NCI-H1930 (cell line): ENCODE measurements at places on chromosomes 2 and 18.

DNA sequence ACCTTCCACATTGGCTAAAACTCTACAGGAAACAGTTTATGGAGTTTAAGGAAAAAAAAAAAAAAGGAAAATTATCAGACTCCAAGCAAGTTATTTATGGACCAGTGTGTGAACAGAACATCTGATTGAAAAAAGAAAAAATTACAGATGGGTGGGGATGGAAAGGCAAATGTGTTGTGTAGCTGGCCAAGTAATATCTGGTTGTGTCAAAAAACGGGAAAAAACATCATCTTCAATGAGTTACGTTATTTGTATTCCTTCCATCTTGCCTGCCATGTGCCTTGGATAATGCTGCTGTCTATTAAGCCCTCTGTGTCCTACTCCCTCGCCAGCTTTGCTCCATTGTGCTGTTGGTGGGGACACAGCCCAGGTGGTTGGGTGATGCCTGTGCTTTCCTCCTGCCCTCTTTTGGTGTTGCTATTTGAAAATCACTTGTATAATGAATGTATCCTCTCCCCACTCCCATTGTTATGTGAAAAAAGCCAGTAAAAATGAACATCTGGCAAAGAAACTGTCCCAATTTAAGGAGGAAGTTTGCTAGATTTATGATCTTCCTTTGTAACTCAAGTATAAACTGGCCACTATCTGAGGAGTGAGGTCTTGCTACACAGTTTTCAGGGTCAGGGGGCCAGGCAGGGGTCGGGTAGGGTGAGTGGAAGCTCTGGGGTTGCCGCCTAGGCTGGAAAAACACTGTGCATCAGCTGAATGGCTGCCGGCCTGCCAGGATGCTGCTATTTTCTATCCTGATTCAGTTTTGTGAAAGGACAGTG is 155.9 kb downstream of the FMNL2 start:
- no peak for DNase-seq

DNA sequence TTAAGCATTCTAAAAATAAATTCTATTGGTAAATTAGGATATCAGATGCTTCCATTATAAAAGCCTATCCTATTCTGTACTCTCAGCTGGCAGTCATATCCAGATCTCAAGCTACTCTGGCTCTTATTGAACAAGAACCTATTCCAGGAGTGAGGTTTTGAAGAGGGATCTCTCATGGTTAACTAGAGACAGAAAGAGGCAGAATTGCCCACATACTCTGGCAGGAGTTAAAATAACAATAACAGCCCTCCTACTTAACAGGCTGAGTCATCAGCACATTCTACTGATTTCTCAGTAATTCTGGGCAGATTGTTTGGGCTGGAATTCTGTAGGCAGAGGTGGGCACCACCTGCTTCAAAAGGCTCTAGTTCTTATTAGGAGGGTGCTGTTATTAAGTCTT is 142.0 kb upstream of the UNC80 start:
- DNase-seq = no peak

- no peak for DNase-seq
Observed at GRCh38 chr18:12769644-12770440, 67.0 kb downstream of the PSMG2 start.

DNA sequence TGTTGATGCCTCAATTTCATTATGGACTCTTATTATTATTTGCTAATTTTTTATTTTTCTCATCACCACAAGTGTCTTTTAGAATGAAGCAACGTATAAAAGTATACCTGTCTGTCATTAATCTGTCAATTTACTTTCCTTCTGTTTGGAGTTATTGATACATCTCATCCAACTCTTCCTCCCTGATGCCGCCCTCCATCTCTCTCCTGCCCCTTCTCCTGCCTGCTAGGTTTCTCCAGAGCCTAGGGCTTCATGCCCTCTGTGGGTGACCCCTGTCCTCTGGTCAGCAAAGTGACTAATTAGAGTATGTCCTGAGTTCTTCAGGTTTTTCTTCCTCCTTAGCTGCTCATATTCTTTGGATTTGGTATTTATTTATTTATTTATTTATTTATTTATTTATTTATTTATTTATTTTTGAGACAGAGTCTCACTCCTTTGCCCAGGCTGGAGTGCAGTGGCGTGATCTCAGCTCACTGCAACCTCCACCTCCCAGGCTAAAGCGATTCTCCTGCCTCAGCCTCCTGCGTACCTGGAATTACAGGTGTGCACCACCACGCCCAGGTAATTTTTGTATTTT is 162.5 kb upstream of the MYCN start:
- no peak for DNase-seq

GRCh38 chr2:204089574-204089973 is 153.0 kb downstream of the ICOS start:
- no peak for DNase-seq

- DNase-seq = no peak
Observed at GRCh38 chr2:113876503-113877387, 13.1 kb upstream of the ACTR3 start.

DNA sequence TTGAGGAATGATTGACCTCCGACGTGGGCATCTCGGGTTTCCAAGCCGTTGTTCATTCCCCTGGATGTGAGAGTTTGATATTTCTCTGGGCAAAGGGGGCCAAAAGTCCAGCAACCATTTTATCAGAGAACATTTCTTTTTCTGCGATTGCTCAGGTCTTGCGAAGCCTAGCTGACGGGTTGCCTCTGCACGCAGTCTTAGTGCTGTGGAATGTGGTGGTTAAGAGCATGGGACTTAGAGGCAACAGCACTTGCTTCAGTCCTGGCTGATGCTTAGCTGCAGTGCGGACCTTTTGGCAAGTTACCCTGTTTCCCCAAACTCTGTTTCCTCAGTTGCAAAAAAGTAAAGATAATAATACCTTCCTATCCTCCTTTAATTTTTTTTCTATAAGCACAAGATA is 45.0 kb downstream of the FAP start:
- no peak for DNase-seq
